Astrocyte (in vitro differentiated cells and primary cell): ENCODE measurements at places on chromosomes 6 and 20.

GRCh38 chr6:32244946-32245398, 21.1 kb upstream of the NOTCH4 start:
- peak; percentile 40 for DNase-seq

DNA sequence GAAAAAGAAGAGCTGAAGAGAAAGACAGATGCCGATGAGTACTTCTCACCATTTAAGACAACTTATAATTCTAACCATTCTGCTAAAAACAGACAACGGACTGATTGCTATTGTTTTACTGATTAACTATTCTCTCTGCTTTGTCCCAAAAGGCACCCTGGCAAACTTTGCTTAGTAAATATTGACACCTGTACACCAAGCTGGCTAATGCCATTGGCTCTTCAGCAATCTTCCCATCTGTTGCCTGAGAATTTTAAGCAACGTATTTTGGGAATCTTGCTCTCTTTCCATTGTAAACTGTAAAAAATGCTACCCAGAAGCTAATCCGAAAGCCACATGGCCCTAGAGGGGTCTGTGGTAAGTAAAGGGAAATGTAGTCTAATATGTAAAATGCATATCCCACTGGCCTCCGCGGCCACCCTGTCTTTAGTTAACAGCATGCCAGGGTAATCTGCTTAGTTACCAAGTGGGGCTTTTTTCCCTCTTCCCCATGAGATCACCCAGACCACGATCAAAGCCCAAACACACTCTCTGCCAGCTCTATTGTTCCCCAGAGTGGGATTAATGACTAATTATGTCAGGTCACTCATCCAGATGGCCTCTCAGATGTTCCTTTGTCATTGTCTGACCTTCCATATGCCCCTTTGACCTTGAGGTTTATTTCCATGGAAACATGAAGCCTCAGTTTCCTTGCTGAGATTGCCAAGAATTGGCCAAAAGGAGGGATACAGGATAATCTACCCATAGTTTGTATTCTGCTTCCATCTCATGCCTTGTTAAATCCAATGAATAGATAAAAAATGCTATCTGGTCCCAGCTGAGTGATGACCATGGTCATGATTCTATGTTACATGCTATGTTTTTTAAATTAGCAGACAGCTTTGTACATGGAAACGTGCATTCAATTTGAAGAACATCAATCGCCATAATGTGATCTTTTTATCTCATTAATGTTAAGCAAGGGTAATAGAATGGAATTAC, 216.4 kb upstream of the MCHR2 start:
- DNase-seq, result no peak

DNA sequence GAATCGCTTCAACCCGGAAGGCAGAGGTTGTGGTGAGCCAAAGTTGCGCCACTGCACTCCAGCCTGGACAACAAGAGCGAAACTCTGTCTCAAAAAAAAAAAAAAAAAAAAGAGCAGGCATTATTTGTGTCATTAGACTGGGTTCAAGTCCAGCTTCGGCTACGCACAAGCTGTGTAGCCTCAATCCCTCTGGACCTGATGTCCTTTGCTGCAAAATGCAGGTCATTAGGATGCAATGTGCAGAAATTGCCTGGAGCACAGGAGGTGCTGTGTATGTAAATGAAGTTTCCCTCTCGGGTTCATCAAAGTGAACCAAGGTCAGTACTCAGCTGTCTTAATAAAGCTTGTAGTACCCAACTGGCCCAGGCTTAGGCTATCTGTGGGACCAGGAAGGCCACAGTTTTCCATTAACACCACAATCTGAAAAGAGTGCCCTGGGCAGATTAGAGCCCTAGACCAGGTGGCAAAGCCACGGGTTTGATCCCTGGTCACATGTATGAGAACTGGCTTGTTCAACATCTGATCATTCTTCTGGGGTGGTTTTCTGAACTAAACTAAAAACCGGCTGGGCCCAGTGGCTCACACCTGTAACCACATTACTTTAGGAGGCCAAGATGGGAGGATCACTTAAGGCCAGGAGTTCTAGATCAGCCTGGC, 155.3 kb downstream of the ZMYND8 start:
- DNase-seq, result no peak

GRCh38 chr6:170329321-170329720, 22.8 kb downstream of the FAM120B start:
- DNase-seq, result no peak

DNA sequence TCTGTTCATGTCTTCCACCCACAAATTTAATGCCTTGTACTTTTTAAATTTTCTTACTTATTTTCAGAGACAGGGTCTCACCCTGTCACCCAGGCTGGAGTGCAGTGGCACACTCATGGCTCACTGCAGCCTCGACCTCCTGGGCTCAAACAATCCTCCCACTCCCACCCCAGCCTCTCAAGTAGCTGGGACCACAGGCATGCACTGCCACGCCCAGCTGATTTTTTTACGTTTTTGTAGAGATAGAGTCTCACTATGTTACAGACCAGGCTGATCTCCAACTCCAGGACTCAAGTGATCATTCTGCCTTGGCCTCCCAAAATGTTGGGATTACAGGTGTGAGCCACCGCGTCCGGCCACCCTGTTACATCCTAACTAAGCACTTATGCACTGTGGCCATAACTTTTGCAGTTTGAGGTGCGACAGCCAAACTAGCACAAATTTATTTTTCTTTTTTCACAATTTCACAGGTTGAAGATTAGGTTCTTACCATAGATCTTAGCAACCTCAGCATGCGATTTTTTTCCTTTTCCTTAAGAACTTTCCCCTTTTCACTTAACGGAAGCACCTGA, 92.1 kb downstream of the EPB41L2 start:
- DNase-seq, result no peak

DNA sequence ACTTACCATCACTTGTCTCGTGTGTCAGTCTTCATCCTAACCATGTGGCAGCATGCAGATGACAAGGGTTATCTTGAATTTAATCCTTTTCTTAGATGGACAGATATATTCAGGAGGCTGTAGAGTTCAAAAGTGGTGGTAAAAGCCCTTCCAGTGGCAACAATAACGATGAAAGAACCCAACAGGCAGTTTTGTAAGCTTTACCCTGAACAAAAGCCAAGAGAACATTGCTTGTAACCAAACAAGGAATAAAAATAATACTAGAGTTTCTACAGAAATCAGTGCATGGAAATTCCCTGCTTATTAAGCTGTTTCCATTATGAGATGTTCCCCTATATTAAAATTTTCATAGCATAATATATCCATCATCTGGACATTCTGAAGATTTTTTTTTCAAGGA, 69.7 kb downstream of the PDE7B start:
- DNase-seq, result no peak

- no peak for DNase-seq
Observed at GRCh38 chr20:931401-931800, 15.3 kb upstream of the ANGPT4 start.

DNA sequence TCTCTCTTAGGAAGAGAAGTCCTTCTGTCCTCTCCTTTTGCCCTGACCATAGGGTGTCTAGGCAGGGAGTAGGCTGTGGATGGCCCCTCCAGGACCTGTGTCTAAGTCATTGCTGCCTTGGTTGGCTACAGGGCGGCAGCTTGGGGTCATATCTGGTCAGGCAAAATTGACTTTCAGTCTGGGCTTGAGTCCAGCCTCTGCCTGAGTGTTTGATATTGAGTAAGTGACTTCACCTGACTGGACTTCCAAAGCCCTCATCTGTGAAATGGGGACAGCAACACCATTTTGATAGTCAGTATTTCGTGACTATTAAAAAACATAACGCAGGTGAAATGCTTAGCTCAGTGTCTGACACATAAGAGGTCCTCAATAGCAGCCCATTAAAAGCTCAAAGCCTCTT, 4.6 kb downstream of the TGM3 start:
- DNase-seq, result no peak

DNA sequence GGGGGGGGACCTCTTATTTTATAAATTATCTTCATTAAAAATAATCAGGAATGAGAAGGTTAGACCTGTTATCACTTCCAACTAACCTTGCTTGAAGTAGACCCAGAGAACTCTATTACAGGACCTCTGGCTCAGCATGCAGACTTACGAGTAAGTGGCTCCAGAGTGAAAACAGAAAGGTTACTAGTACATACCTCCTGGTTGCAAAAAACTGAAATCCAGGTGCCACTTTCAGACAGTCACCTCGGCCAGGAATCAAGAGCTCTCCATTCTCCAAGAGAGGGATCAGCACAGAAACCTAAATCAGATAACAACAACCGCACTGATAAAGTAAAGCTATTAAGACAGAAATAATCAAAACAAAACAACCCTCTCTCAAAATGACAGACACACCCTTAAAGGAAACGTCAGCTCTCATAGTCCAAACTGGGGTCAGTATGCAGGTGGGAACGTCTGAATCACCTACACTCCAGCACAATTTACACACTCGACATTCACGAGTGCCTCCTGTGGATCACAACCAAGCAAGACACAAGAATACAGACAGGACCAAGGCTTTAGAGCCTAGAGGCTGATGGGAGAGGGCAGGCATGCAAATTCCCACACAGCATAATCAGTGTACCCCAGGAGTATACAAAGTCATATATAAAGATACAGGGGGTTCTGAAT, 31.8 kb downstream of the MDN1 start:
- no peak for DNase-seq

- DNase-seq, result no peak
Observed at GRCh38 chr20:62831361-62831788, 14.5 kb downstream of the COL9A3 start.

DNA sequence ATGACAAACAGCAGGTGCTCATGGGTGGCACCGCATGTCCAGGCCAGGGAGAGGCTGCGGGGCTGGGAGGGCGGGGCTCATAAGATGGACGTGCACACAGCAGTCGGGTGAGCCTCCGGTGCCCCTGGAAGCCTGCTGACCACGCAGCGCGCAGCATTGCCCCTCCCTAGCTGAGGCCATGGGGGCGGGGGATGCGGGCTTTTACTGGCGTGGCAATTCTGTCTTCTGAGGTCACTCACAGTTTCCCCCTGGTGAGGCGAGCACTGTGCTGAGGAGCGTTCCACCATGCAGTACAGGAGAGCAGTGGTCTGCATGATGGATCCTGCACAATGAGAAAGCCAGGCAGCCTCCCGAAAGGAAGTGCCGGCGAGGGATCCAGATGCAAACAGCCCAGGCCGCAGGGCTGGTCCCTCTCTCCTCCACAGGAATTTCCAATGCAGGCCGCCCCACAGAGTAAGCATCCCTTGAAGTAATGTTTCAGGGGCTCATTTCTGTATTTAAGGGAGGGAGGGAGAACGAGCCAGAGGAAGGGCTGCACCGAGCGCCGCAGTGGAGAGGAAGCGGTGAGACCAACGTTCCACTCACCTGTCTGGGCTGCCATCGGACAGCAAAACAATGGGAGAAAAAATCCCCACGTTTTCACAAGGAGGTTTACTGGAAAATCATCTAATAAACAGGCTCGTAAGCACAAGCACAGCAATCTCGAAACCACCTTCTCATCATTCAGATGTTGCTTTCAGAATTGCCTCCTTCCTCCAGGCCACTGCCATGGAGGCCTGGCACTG, 56.0 kb downstream of the IRF4 start:
- no peak for DNase-seq

- no peak for DNase-seq
Observed at GRCh38 chr20:13703265-13703664, 64.5 kb upstream of the TASP1 start.

GRCh38 chr6:147879031-147879580, 370.6 kb downstream of the SAMD5 start:
- DNase-seq, result no peak

DNA sequence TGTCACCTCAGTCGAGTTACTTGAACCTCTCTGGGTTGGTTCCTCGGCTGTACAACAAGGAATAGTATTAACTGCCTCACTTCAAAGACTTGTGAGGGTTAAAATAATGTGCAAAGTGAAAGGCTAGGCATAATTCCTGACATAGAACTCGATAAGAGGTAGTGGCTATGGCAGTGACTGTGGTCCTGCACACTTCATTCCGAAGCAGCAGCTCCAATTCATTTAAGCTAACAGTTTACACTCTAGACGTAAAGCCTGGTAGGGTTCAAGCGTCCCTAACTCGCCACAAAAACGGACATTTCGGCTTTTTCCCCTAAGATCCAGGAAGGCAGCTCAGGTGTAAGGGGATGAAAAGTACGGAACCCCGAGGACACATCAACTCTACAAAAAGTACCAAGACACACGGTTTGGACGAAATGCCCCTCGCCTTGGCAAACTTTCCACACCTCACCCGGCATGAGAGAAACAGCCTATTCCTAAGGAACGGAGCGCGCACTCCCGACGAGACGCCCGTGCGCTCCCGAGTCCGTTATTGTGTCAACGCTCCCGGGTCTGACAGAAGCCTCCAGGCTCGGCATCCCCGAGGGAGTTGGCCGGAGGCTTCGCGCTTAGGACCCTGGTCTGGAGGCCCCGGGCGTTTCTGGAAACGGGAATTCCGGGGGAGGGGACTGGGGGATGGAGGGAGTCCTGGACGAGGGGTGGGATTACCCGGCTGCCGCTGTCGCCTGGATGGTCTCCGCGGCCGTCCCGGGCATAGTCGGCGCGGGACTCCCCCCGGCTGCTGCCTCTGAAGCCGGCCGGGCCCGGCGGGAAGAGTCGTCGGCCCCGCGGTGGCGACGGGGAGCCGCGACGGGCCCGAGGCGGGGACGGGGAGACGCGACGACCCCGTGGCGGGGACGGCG, 937 bp downstream of the ZNF318 start:
- peak; percentile 34 for DNase-seq

- DNase-seq, result no peak
Observed at GRCh38 chr6:107635057-107635515, 145.2 kb downstream of the SOBP start.

GRCh38 chr6:137967689-137968454, 100.8 kb downstream of the TNFAIP3 start:
- no peak for DNase-seq

DNA sequence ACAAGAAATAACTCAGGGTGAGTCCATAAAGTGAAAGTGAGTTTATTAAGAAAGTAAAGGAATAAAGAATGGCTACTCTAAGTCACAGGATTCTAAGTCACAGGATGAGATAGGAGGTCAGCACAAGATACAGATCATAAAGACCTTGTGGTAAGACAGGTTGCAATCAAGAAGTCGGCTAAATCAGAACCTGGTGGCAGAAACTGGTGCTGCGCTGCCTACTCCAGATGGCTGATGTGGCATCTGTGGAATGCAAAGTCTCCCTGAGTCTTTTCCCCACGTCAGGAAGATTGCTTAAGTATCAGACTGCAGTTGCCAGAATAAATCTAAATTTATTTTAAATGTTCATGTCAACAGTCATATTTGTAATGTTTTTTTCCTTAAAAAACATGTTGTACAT, 10.7 kb upstream of the KCNK15 start:
- DNase-seq, result peak; percentile 30

GRCh38 chr6:26159357-26160273, 72.4 kb downstream of the HFE start:
- DNase-seq, result peak; percentile 44
